Myocyte (in vitro differentiated cells): ENCODE measurements at places on chromosomes 11 and 22. TPM values are rescaled to one million over a fixed set of nuclear protein-coding genes. Genes with fewer than 3 reads are reported as not detected.

OR51I1 gene
- not detected in 2 replicates for total RNA-seq

DAGLA gene
- 2.9 and 4.3 TPM in 2 replicates for total RNA-seq

CCDC81 gene
- total RNA-seq: 0.08 TPM in 1 of 2 replicates, not detected in the other

CARD16 gene
- total RNA-seq: not detected in 2 replicates

GRM5 gene
- not detected in 2 replicates for total RNA-seq
